CD4-positive, alpha-beta T cell treated with Interleukin-17A for 4 hours (primary cell): ENCODE measurements at places on chromosomes 7 and 10.

- DNase-seq = no peak
Measured at GRCh38 chr10:6755781-6756460, 175.8 kb upstream of the PRKCQ start.

DNA sequence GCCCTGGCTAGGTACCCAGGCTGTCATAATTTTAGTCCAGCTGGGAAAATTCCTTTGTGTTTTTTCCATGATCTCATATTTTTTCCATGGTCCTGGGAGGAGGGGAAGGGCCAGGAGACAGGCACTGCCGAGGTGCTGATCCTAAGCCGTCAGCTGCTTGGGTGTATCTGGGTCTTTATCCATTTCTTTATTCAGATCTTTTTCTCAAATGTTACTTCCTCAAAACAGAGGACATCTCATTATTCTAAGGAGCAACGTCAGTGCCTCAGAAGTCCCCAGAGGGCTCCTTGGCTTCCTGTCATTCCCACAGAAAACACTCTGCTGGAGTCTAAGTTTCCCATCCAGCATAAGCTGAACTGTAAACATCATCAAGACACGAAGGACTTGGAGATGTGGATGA, 2.8 kb upstream of the OR6V1 start:
- DNase-seq = no peak

DNA sequence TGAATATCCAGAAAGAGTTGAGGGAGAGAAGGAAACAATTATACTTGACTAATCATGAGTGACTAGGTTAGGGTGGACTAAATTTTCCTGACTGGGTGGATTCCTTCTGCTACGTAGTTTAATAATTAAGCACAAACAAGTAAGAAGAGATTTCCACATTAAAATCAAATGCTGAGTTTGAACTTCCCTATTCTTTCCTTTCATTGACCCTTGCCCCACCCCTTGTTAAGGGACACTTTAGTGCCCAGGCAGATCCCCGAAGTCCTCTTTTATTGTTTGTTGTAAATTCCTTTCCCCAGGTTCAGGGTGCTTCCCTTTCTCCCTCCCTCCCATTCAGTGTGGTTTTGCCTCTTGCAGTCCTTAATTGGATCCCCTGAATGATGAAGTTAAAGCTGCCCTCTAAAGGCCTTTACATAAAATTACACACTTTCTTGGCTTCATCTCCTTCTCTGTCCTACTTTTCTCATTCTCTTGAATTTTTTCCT, 8.8 kb upstream of the SPAM1 start:
- DNase-seq = no peak

DNA sequence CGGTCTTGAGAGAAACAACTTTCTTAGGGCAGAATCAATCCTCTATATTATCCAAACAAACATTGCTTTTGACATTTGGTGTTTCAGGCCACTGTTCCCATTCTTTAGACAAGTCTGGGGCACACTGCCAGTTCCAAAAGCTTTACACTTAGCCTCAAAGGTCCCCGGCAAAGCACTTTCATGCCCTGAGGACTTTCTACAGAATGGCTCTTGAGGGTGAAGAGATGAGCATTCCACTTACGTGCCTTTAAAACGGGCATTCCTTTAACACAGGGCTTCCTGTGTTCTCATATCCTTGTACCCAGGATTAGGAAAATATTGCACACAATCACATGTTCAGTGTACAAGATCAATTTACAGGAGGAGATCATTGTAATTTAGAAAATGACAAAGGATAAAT, 13.1 kb upstream of the TMEM213 start:
- no peak for DNase-seq

GRCh38 chr10:19947215-19947614, 131.0 kb downstream of the PLXDC2 start:
- no peak for DNase-seq

GRCh38 chr10:61271127-61271780, 181.9 kb downstream of the TMEM26 start:
- DNase-seq = no peak

- DNase-seq = no peak
Measured at GRCh38 chr10:67011981-67012380, 86.1 kb downstream of the LRRTM3 start.

- no peak for DNase-seq
Measured at GRCh38 chr7:137094-137891, 55.1 kb upstream of the FAM20C start.

- DNase-seq = no peak
Measured at GRCh38 chr7:40402661-40403060, 267.9 kb downstream of the SUGCT start.

DNA sequence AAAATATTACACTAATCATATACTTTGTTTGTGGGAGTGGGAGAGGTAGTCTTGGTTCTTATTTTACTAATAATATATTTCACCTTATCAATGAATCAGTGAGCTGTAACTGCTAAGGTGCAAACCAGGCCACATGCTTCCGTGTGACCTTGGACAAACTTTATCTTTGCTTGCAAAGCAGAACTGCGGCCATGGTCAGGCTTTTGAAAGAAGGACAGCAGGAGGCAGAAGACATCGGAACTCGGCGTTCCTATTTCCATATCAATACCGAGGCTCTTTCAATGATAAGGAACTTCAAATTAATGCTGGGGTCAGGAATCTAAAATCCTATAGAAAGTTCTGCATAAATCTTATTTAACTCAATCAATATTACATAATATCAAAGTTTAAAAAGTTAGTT, 491.9 kb upstream of the PFKP start:
- DNase-seq = no peak

GRCh38 chr7:38545977-38546376, 85.2 kb downstream of the AMPH start:
- no peak for DNase-seq
